Osteoblast (primary cell): ENCODE measurements at places on chromosomes 5 and 9.

- DNase-seq = no peak
- no peak overlapping the region for H3K4me3 ChIP-seq
- H3K27me3 ChIP-seq = no peaks in the 10 kb centered on the region
Measured at GRCh38 chr5:63217422-63217821, 638.8 kb downstream of the LRRC70 start.

DNA sequence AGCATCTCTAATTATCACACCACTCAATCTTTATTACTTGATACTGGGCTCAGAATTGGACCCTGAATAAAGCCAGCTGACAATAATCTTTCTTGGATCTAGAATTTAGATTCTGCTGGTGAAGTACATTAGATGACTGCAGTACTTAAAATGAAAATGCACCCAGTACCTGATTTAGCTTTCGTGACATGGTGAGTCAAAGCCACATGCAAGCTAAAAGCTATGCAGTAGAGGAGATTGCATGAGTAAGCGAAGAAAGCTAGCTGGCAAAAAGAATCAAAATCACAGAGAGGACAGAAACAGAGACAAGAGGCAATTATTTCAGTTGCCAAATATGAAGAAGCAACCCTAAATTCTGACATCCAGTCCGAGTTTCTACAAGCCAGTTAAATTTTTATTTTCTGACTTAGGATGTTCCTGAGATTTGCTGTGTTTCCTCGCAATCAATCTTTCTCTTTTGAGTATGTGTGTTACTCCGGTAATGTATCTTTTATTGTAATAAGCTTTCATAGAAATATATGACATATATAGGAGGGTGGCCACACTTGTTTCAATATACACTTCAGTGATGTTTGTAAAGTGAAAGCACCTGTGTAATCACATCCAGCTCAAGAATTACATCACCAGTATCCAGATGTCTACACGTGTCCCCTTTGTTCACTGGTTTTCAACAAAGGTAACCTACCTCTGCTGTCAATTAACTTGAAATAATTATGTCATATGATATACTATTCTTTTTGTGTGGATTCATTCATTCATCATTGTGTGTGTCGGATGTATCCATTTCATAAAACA, 101.7 kb downstream of the CDH18 start:
- H3K36me3 ChIP-seq = no peaks in the 10 kb centered on the region
- H3K4me3 ChIP-seq = no peak overlapping the region
- DNase-seq = no peak
- no peaks in the 10 kb centered on the region for H3K4me1 ChIP-seq
- no peaks in the 10 kb centered on the region for H3K27me3 ChIP-seq
- H3K27ac ChIP-seq = no peak overlapping the region

- H3K4me3 ChIP-seq = no peak overlapping the region
- no peak for DNase-seq
- H3K27me3 ChIP-seq = no peaks in the 10 kb centered on the region
- H3K4me1 ChIP-seq = peaks cover 7% of the 10 kb centered on the region
- H3K27ac ChIP-seq = no peak overlapping the region
- H3K36me3 ChIP-seq = no peaks in the 10 kb centered on the region
Measured at GRCh38 chr5:58043032-58043945, 416.6 kb downstream of the PLK2 start.

DNA sequence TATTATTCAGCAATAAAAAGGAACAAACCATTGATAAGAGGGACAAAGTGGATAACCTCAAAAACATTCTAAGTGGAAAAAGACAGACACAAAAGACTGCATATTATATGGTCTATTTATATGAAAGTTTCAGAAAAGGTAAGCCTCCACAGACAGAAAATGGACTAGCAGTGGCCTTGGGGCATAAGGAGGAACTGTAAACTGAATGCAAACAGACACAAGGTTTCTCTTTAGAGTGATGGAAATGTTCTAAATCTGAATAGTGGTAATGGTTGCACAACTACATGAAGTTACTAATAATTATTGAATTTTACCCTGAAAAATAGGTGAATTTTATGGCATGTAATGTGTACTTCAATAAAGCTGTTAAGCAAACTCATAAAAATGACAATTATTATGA, 286.3 kb upstream of the PAPPA start:
- no peaks in the 10 kb centered on the region for H3K36me3 ChIP-seq

DNA sequence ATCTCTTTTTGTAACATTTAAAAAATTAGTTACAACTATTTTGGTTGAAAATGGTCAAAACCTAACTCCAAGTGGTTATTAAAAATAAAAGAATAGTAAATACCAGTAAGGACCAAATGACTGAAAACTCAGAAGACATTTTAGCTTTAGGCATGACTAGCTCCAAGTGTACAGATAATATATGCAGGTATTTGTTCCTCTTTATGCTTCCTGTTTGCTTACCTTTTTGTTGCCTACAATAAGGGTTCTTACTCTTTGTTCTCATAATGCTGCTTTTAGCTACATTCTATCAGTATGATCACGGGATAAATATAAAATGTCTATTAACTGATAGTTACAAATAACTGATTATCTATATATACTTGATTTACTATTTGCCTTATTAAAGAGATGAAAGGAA, 259.6 kb downstream of the CDH12 start:
- H3K4me3 ChIP-seq = no peak overlapping the region
- no peaks in the 10 kb centered on the region for H3K4me1 ChIP-seq
- no peak overlapping the region for H3K27ac ChIP-seq

- H3K36me3 ChIP-seq = no peaks in the 10 kb centered on the region
- DNase-seq = peak; percentile 73
- peak overlapping the region; percentile 87 for H3K27ac ChIP-seq
- H3K27me3 ChIP-seq = no peaks in the 10 kb centered on the region
Measured at GRCh38 chr9:107727086-107727780, 237.7 kb upstream of the KLF4 start.

- peaks cover 6% of the 10 kb centered on the region for H3K4me1 ChIP-seq
- no peaks in the 10 kb centered on the region for H3K27me3 ChIP-seq
- H3K4me3 ChIP-seq = no peak overlapping the region
- H3K27ac ChIP-seq = peak overlapping the region; percentile 23
- H3K36me3 ChIP-seq = peaks cover 69% of the 10 kb centered on the region
Measured at GRCh38 chr5:14715481-14715880, 51.0 kb downstream of the OTULIN start.

DNA sequence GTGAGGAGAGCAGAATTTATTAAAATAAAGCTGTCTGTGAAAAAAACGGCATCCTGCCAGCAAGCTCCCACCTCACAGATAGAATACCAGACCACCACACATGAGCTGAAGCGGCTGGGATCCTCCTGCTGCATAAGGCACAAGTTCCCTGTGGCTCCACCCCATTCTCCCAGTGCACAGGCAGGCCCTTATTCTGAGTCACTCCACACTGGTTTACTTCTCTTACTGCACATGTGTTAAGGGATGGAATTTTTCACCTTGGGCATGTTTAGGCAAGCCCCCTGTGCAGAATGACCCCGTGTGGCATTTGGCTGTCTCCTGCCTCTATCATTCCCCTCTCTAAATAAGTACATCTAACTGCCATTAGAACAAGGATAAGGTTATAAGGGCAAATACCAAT, 115.0 kb upstream of the ELAVL2 start:
- no peak overlapping the region for H3K27ac ChIP-seq
- no peaks in the 10 kb centered on the region for H3K27me3 ChIP-seq
- no peaks in the 10 kb centered on the region for H3K4me1 ChIP-seq
- H3K4me3 ChIP-seq = no peak overlapping the region
- H3K36me3 ChIP-seq = no peaks in the 10 kb centered on the region

DNA sequence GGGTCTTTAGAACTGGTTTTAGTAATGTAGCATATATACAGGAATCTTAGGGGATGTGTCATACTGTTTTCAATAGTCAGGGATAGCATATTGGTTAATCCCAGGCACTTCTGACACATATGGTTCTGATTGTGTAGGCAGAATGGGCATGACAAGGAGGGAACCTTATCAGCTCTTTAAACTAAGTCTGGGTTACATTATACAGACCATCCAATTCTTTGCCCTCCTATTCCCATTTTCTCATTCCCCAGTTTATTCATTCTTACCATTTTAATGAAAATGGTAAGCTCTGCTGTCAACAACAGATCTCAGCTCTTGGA, 85.1 kb downstream of the NDUFAF2 start:
- DNase-seq = no peak
- H3K4me1 ChIP-seq = peaks cover 6% of the 10 kb centered on the region

DNA sequence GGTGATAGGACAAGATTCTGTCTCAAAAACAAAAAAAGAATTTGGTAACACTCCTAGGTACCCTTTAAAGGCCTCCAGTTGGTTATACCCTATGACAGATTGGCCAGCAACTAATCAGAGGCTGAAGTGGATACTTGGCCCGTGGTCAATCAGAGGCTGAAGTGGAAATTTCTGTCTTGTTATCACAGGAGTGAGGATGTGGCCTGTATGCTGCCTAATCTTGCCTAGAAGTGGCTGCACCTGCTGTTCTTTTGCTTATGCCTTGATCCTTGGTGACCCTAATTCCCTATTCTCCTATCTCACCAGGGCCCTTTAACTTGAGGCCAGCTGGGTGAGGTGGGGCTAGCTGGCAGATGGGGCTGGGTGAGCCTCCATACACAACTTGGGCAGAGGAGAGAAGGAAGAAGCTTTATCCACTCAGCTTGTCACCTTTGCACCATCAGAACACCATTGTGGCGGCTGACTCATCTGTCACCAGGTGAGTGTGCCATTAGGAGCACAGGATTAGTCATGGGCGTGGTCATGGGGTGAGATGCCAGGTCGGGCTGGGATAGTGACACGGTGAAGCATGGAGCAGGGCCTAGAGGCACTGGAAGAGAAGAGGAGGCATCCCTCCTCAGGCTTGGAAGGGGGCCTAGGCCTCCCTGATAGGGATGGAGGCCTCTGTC, 41.5 kb downstream of the SAR1B start:
- no peak for DNase-seq
- no peak overlapping the region for H3K4me3 ChIP-seq
- no peaks in the 10 kb centered on the region for H3K27me3 ChIP-seq
- H3K27ac ChIP-seq = no peak overlapping the region

GRCh38 chr5:111299067-111299481, 74.9 kb downstream of the CAMK4 start:
- no peak overlapping the region for H3K4me3 ChIP-seq
- H3K27me3 ChIP-seq = no peaks in the 10 kb centered on the region
- H3K27ac ChIP-seq = no peak overlapping the region
- no peak for DNase-seq

DNA sequence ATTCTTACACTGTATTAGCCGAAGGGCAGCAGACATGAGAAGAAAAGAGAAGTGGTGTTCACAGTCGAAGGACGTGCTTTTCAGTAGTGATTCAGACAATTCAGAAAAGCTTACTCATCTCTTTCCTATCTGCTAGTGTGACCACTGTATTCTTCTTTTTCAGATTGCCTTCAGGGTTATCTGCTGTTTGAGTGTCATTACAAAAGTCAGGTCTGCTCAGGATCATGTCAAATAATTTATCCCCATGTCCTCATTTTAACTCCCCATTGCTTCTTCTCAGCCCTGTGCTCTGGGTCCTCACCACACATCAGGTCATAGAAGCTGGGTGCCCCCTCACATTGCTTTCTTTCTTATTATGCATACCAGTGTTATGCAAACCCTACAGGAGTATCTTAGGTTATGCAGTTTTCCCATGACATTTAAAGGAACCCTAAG, 394.0 kb downstream of the CETN3 start:
- H3K36me3 ChIP-seq = no peaks in the 10 kb centered on the region
- H3K4me3 ChIP-seq = no peak overlapping the region
- DNase-seq = no peak
- H3K27me3 ChIP-seq = no peaks in the 10 kb centered on the region
- H3K4me1 ChIP-seq = peaks cover 10% of the 10 kb centered on the region

DNA sequence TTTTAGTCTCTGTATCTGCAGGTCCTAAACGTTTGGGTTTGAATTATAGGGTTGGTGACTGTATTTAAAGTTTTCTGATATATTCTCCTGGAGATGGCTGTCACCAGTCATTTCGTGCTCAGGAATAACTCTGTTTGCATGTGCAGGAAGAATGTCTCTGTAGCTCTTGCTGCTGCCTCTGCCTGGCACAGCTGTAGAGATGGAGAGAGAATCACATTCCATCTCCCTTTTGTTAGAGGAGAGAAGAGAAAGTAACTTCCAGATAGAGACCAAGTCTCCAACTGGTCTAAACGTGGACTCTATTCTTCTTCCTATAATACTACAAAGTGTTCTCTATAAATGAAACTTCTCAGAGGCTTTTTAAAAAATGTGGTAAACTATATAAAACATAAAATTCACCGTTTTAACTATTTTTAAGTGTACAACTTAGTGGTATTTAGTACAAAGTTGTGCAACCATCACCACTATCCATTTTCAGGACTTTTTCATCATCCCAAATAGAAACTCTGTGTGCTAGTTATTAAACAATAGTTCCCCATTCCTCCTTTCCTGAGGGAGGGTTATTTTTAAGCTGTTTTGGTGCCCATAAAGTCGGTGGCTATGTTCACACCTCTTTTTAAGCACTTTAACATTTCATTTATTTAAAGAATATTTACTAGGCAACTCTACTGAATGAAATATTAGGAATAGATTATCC, 20.7 kb upstream of the STARD4 start:
- no peaks in the 10 kb centered on the region for H3K27me3 ChIP-seq
- no peak overlapping the region for H3K4me3 ChIP-seq
- no peak overlapping the region for H3K27ac ChIP-seq
- H3K4me1 ChIP-seq = peaks cover 5% of the 10 kb centered on the region

DNA sequence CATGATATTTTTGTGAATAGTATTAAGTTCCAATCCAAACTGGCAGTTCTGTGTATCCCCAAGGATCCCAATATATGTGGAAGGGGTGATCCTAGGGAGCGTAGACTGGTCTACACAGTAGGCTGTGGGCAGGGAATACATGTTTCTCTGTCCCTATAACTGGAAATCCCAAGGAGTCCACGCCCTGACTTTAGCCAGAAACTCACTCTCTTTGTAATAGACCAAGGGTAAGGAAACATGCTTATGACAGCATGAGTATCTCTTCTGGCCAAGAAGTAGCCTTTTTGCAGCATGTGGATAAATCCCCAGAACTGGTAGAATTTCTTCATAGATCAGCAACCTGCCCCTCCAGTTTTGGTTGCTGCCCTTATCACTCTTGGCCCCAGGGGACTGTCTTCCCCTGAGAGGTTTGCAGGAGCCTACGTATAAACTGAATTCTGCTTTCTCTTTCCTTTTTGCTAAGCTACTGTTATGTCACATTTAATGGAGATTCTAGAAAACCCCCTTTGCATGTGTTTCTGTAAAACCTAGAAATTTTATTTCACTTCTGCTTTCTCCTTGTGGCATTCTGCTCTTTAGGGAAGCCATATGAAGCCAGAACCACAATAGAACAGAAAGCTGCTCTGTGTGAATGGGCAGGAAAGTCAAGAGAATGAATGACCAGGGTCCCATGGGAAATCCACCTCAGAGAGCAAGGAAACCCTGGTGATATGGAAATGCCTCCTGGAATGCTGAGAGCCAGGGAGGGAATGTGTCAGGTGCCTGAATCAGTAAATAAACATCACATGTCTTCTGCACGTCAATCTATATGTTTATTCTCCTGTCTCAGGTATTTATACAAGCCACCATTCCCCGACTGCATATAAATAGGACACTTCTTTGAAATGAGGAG, 3.5 kb downstream of the IFNA2 start:
- no peaks in the 10 kb centered on the region for H3K36me3 ChIP-seq
- no peak overlapping the region for H3K27ac ChIP-seq
- DNase-seq = no peak
- peaks cover 56% of the 10 kb centered on the region for H3K27me3 ChIP-seq
